ENCODE measurements at places on chromosomes 7 and 10. TPM values are rescaled to one million over a fixed set of nuclear protein-coding genes. Genes with fewer than 3 reads are reported as not detected.

KAZALD1 gene
- 0.31 TPM for total RNA-seq

HOXA9 gene
- total RNA-seq: 5.0 TPM

TRPV6 gene
- not detected for total RNA-seq

ACTA2 gene
- total RNA-seq: 59.4 TPM

CBX3 gene
- 126 TPM for total RNA-seq

KNDC1 gene
- under 0.01 TPM for total RNA-seq

C10orf53 gene
- total RNA-seq: not detected

OR6V1 gene
- not detected for total RNA-seq

HOXA3 gene
- total RNA-seq: 2.3 TPM

LIPN gene
- not detected for total RNA-seq

NPC1L1 gene
- not detected for total RNA-seq
